ENCODE measurements at places on chromosomes 1 and 21.

- no peak for DNase-seq
These were observed 18.2 kb downstream of the NUAK2 start for GRCh38 chr1:205303247-205303888.

GRCh38 chr1:96968983-96969382, 247.4 kb downstream of the PTBP2 start:
- DNase-seq = no peak

- no peak for DNase-seq
These were observed 4.5 kb downstream of the AIM2 start for GRCh38 chr1:159071970-159072582.

- DNase-seq = peak; percentile 5
These were observed 650 bp downstream of the PCNX2 start for GRCh38 chr1:233294913-233295236.

DNA sequence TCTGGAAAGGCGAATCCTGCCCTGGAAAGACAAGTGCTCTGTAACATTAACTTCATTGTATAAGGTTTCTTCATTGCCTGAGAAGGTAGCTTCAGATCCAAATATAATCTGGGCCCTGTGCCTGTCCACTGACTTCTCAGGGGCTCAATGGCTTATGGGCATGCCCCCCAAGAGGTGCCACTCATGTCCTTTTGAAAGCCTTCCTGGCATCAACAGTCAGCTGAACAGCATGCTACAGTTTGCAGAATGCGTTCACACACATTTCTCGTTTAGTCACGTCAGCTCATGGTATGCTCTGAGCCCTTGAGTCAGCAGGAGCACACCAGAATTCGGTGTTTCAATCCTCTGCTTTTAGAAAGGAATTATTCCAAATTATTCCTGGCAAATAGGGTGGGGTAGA, 23.8 kb downstream of the TMCC2 start:
- DNase-seq = no peak

- DNase-seq = no peak
These were observed 42.4 kb downstream of the CRYAA start for GRCh38 chr21:43211072-43211759.

DNA sequence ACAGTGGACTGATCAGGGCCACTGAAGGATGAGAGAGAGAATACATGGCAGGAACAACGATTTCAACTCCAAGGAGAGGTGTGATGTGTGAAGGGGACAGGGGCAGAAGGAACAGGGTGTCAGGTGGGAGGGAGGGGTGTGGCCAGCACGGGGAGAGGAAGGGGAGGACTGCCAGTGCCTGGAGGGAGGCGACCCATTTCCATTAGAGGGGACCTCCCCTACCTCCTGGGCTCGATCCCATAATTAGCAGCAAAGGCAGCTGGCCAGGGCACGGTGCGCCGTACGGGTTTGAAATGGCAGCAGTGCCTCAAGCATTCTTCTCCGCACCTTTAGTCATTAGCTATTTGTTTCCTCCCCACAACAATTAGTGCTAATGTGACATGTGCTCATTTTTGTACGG, 22.7 kb downstream of the CRYAA start:
- no peak for DNase-seq

DNA sequence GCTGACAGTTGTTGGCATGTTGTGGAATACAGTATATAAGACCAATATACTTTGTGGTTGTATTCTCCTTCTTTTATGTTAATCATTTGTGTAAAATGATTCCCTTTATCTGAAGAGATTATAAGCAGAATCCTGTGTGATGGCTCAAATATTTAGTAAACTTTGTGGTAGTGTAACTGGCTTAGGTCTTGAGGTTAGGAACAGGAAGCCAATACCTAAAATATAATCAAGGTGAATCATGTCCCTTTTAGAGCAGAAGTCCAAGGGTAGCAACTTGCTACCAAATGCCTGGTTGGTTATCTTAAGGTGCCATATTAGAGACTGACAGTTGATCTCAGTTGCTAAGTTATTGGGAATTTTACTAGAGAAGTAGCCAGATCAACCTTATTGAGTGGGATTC, 398.5 kb upstream of the ADAMTS5 start:
- no peak for DNase-seq

DNA sequence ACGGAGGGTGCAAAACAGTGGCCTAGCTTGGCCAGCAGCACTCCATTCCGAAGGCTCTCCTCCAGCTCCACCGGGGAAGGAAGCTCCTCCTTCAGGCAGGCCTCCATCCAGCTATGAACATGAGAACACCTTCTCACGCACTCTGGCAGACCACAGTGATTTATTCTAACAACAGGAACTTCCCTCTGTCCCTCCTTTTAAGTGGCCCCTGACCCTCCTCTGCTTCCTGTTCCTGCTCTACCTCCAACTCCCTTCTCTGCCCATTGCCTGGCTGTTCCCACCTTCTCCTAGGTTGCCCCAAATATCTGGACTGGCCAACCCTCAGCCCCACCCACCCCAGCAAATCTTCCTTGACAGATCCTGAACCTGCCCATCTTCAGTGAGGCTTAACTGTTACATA, 5.9 kb downstream of the IQGAP3 start:
- DNase-seq = no peak

GRCh38 chr1:11882814-11883538, 24.2 kb upstream of the NPPB start:
- no peak for DNase-seq

DNA sequence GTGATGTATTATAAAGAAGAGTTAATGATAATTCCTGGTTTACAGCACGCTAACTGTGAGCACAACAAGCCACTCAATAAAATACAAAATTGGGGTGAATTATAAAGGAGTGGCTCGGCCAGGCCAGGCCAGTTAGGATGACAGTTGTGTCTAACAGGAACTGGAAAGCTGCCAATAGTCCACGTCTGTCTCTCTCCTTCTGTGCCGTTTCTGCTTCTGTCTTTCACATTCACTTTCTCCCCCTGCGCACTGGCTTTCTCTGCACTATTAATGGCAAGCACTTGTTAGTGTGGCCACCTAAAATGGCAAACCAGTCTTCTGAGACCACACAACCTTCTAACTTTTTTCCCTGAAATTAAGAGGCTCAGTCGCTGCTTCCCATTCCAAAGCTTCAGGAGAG, 394.3 kb downstream of the NTNG1 start:
- DNase-seq = no peak

DNA sequence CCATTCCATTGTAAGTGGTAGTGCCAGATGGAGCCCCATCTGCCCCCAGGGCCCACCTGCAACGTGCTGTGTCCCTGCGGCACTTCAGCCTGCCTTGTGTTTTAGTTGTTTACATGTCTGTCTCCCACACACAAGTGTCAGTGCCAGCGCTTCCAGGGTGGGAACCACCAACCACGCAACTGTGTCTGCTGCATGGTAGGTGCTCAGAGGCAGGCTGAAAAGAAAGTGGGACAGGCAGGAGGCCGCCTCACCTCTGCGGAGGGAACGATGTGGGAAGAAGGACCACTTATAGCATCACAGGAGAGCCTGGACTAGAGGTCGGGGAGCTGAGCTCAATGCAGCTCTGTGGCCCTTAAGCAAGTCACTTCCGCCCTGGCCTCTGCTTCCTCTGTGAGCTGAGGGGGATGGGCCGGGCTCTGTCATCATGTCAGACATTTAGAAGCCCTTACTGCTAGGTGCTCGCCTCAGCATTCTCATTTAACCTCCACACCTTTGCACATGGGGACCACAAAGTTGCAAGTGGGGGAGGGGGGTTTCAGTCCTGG, 17.9 kb downstream of the SLC9A1 start:
- peak; percentile 28 for DNase-seq

- no peak for DNase-seq
These were observed 3.4 kb downstream of the SEMA6C start for GRCh38 chr1:151143057-151143435.

- no peak for DNase-seq
These were observed 64.8 kb downstream of the HIVEP3 start for GRCh38 chr1:41853907-41854306.

DNA sequence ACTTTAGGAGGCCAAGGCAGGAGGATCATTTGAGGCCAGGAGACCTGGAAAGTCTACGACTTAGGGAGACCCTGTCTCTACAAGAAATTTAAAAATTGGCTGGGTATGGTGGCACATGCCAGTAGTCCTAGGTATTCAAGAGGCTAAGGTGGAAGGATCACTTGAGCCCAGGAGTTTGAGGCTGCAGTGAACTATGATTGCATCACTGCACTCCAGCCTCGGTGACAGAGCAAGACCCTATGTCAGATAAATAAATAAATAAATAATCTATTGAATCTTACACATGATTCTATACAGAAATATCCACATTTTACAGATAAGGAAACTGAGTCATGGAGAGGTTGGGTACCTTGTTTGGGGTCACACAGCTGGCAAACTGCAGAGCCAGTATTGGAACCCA, 89.1 kb downstream of the MAN1C1 start:
- no peak for DNase-seq

- DNase-seq = no peak
These were observed 3.1 kb downstream of the CTBS start for GRCh38 chr1:84571150-84571535.

GRCh38 chr1:10196976-10197375, 13.4 kb upstream of the KIF1B start:
- no peak for DNase-seq

GRCh38 chr1:17757426-17757825, 2.3 kb downstream of the ACTL8 start:
- no peak for DNase-seq

DNA sequence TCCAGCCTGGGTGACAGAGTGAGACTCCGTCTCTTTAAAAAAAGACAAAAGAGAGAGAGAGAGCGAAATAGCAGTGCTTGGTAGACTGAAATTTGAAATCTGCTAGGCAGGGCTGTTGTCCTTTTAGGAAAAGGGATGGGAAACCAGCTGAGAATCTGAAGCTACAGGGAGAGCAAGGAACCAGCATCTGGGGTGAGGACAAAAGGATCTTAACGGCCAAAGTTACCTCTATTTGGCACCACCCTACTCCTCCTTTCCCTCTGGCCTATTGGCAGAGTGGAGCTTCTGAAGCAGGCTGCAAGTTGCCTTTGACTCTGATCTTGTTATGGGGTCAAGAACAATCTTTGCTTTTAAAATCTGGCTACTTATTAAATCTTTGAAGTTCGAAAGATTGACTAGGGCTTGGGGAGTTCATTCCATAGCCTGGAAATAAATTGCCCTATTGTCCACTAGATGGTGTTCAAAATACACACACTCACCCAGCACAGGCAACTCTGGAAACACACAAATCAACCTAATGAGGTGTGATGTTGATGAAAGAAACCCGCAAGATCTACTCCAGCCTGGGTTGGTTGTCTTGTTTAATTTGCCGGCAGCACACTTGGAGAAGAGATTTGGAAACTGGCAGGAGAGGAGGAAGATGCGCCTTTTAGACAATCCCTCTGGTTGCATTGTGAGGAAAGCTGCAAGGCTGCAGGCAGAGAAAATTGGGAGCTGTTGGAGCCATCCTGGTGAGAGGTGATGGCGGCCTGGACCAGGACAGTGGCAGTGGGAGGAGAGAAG, 16.5 kb upstream of the PARP1 start:
- DNase-seq = no peak

- DNase-seq = no peak
These were observed 98.7 kb upstream of the VAV3 start for GRCh38 chr1:108063703-108064102.

DNA sequence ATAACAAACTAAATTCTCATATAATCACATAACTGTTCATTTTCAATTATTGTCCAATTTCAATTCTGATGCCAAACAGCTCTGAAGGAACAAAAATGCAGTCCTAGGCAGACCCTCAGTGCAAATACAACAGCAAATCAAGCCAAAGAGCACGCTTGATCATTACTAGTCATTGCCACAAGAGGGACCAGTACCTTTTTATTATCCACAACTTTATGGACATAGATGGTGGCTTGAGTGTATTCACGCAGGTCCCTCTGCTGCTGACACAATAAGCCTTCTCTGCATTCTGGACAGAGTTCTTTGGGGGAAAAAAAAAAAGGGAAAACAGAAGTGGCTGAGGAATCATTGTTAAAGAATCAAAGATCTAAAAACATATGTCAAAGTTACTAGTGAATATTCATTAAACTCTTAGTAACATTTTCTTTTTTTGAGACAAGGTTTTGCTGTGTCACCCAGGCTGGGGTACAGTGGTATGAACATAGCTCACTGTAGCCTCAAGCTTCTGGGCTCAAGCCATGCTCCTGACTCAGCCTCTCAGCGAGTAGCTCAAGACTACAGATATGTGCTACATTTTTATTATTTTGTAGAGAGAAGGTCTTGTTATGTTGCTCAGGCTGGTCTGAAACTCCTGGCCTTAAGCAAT, 34.3 kb upstream of the RAP1GAP start:
- DNase-seq = no peak

DNA sequence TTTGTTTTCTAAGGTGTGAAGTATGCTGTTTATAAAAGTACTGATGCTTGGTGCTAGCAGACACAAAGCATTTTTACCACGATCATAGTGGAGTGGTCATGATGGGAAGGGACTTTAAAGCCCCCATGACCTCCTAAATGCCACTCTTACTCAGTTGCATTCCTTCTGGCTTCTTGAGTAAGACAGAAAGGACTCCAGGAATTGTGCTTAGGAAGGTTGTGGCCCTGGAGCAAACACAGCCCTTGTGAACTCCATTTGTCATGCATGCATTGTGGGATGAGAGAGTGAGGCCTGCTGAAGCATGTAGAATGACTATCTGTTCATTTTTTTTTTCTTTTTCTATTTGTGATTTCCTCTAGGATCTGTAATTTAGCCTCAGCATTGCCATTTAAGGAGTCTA, 34.2 kb downstream of the AK5 start:
- no peak for DNase-seq

DNA sequence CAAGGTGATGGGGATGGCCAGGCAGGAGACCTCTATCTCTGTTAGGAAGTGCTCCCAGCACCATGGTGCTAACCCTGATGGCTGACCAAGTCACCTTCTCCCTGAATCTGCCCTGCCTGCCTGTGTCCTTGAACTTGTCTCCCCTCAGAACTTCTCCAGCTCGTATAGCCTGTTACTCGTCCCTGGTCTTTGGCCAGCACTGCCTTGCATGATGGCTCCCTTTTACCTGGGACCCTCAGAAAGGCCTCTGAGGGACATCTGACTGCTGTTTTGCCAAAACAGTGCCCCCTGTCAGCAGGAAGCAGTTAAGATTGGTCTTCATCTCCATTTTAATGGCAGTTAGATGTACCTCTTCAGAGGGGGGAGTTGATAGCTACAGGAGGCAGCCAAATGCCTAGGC, 148.3 kb downstream of the RHOU start:
- DNase-seq = no peak

DNA sequence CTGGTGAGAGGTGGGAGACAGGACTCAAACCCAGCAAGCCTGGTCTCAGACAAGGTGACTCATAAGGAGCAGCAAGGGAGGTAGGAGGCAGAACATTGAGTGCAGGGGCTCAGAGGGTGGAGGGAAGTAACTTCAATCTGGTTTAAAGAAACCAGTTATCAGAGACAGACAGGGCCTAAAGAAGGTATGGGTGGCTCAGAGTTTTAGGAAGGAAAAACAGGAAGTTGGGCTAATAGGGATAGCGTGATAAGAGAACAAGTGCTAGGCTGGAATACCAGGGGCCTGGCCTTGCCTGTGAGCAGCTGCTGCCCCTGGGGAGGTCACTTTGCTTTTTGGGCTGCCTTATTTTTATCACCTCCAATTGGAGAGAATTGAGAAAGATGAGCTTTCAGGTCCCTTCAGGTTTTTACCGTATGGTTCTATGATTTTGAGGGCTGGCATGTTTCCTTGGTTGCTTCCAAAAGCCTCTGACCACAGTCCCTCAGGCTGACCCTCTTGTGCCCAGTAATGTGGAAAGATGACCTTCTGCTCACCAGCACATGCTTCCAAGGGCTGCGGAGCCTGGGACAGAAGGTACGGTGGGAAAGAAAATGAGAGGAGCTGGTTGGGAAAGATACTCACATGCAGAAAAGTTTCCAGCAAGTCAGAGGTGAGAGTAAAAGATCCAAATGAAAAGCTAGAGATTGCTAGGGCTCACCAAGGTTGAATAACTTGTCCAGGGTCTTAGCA, 77.0 kb downstream of the DDR2 start:
- no peak for DNase-seq

Measured in anterior cingulate cortex (tissue), 58 donors.